Stimulated activated CD8-positive, alpha-beta memory T cell treated with anti-CD3 and anti-CD28 coated beads, Interleukin-2, amount 100 ng/mL, for 48 hours (primary cell): ENCODE measurements at places on chromosomes 1 and 21.

GRCh38 chr1:240004086-240004749 is 87.5 kb upstream of the FMN2 start:
- no peak for DNase-seq

DNA sequence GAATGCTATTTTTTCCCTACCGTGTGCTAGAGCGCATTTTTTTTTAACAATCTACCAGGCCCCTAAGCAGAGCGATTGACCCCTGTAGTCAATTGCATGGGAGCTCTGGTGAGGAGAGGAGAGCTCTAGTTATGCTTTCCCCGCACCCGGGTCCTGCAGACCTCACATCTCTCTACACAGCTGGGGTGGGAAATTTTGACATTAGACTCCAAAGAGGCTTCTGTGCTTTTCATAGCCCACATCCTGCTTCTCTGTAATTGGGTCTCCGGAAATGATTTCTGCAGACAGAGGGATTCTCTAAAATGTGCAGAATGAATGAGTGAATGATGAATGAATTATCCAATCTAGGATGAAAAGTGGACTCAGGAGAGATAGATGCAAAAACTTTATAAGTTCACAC is 41.5 kb upstream of the DUSP10 start:
- no peak for DNase-seq

DNA sequence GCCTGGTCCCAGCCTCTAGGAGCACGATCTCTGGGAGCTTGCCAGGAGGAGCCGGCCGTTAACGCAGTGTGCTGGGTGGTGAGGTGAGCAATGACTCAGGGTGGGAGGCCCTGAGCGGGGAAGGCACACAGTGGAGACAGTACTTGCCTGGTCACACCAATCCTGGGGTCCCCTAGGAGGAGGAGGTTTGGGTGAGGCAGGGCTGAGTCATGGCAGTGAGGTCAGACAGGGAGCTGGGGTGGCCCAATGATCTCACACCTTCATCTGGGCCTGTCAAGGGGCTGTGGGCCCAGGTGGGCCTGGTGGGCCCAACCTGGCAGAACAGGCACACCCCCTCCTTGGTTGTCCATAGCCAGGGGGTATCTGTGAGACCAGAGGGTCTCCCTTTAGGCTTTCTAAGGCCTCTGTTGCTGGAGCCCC is 8.6 kb upstream of the EDN2 start:
- DNase-seq = peak; percentile 26

GRCh38 chr1:22600071-22600816 is 36.2 kb upstream of the C1QA start:
- no peak for DNase-seq

DNA sequence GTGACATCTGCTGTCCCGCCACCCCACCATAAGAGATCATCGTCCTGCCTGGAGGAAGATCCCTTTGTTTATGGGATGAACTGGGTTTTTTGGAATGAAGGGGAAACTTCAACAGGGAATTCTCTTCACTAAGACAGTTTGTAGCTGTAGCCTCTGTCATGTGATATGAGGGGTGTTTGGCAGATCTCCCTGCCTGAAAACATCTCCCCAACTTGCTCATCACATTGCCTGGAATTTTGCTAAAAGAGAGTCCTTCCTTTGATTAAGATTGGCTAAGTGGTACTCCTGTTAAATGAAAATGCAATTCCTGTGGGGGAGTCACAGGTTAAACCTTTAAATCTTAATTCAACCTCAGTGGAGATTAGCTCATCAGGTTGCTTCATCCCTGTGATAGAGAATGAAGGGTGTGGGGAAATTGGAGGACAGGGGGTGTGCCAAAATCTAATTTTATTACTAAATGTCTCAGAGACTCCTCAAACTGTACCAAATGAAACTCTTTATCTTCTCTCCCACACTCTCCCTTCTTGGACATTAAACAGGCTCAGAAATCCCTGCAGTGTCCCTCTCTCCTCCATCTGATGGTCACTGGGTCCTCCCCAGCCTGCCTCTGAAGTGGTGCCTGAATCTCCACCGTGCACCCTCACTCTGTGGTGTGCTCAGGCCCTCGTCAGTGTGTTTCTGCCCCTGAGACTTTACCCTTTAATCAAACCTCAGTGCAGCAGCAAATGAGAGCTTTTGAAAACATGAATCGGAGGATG is 54.8 kb downstream of the IER5 start:
- no peak for DNase-seq

GRCh38 chr1:145740269-145740668 is 21.0 kb downstream of the CD160 start:
- DNase-seq = no peak

- DNase-seq = peak; percentile 73
Observed at GRCh38 chr1:33367485-33368405, 46.8 kb upstream of the A3GALT2 start.

GRCh38 chr1:169022648-169023047 is 83.8 kb upstream of the ATP1B1 start:
- no peak for DNase-seq

- DNase-seq = no peak
Observed at GRCh38 chr1:89611721-89612120, 21.2 kb upstream of the LRRC8C start.

DNA sequence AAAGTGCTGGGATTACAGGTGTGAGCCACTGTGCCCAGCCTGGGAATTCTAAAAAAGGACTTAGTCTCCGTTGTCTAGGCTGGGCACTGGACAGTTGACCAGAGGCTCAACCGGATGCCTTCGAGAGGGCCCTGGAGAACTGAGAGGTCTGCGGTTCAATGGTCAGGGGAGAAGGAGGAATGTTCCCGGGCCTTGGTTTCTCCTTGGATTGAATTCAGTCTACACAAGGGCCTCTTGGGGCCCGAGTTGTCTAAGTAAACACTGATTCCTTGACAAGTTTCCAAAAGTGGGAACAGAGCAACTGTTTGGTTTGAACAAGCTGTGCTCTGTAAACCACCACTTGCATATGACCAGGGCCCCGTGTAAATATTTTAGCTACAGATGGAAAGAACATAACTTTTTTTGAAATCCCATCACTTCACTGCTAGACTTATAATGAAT is 29.1 kb upstream of the CAPZB start:
- DNase-seq = no peak

DNA sequence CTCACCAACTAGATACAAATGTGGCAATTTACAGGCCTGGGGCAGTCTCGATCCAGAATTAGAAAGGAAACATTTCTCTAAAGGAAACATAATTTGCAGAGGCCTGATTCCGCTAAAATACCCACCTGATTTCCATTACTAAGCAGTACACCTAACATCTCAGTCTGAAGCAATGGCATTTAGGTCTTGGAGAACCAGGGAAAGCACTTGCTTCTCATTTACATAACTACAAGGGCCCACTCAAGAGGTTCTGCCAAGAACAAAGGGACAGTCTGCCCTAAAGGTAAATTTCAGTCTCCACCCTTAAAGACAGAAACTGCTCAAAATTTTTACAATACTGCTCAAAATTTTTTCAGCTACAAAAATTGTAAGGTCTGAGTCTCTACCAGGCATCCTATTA is 123.7 kb upstream of the GJB5 start:
- DNase-seq = no peak

DNA sequence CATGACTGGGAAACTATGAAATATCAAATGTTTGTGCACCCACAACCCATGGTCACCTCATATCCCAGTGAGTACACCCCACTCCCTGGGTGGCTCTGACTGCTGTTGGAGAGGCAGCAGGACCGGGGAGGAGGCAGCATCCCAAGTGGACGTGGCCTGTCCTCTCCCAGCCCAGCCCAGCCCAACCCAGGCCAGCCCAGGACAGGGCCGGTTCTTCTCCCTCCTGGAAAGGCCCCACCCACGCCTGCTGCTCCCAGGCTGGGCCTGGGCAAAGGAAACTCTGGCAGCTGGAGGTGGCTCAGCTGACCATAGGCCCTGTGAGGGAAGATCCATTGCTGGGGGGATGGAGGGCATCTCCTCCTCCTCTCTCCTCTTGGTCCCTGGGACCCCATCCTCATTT is 19.1 kb downstream of the MATN1 start:
- no peak for DNase-seq

- no peak for DNase-seq
Observed at GRCh38 chr1:30763651-30764248, 6.2 kb upstream of the LAPTM5 start.

GRCh38 chr1:203099805-203100515 is 14.1 kb upstream of the MYOG start:
- DNase-seq = no peak

DNA sequence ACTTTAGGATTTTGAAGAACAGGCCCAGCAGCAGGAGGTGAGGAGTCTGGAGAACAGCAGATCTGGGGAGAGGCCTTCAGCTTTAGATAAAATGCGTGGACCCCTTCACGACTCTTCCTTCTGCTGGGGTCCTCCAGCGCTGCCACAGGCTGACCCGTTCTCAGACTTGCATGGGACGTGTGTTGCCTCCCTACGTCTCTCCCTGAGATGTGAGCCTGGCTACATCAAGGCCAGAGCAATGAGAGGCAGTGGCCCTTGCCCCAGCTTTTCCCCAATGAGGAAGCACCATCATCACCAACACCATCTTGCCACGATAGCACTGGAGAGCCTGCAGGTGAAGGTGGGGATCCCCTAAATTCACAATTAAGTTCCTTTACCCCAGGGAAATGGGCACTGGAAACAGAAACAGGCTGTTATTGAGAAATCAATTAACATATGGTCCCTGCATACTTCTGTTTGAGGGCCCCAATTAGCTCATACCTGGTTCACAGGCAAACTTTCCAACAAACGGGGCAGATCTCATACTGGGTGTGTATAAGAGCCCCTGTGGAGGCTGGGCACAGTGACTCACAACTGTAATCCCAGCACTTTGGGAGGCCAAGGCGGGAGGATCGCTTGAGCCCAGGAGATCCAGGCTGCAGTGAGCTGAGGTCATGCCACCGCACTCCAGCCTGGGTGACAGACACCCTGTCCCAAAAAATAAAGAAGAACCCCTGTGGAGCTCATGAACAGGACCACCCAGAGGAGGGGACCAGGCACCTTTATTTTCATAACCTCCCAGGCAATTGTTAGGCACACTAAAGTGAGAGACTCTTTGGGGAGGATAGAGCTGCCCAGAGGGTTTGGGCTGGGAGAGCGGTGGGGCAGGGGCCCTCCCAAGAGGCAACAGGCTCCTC is 12.1 kb upstream of the ADAMTSL4 start:
- DNase-seq = no peak

DNA sequence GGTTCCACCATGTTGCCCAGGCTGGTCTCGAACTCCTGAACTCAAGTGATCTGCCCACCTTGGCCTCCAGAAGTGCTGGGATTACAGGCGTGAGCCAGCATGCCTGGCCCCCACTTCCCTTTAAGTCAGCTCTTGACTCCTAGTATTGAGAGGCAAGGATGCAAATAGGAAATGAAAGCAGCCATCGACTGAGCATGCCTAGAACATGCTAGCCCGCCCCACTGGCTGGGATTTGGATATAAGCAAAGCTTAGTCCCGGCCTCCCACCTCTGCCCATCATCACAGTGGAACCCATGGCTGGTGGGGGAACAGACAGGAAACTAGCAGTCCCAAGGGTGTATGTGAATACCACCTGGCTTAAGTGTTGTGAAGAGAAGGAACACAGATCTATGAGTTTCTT is 10.5 kb downstream of the C1orf167 start:
- DNase-seq = no peak

DNA sequence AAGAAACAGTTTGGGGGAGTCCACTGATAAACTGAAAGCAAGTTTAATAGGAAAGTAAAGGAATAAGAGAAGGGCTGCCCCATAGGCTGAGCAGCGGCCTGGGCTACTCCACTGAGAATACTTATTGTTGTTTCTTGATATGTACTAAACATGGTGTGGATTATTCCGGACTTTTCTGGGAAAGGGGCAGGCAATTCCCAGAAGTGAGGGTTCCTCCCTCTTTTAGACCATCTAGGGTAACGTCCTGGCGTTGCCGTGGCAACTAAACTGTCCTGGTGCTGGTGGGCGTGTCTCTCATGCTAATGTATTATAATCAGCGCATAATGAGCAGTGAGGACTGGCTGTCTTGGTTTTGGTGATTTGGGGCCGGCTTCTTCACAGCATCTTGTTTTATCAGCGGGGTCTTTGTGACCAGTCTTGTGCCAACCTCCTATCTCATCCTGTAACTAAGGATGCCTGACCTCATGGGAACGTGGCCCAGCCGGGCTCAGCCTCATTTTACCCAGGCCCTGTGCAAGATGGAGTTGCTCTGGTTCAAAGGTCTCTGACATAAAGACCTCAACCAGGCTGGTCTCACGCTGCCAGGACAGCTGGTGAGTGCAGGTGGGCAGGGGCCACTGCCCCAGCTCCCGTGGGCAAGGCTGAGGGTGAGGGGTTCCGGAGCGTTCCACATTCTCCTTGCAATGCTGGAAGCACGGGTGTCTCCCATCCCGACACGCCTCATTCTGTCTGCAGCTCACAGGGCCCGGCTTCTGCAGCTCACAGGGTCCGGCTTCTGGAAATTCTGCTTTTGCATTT is 19.6 kb upstream of the C1orf159 start:
- no peak for DNase-seq

DNA sequence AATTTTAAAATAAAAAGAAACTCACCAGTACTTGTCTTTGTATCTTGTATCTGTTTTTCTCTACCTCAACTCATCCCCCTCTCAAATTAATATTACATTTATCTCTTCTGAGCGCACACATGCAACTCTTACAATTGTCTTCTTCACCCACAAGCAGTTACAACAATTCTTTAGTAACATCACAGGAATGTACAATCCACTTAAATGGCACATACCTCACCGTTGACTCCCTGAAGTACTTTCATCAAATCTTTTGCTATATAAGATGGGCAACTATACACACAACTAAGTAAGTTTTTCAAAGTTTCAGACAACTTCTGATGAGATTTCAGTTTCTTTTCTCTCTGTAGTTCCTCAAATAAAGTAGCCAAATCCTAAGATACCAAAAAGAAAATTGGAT is 28.3 kb downstream of the HEATR1 start:
- DNase-seq = no peak

- DNase-seq = no peak
Observed at GRCh38 chr1:143748906-143749305, 222.9 kb downstream of the FAM72C start.

- no peak for DNase-seq
Observed at GRCh38 chr21:42429856-42430255, 26.2 kb downstream of the UBASH3A start.

GRCh38 chr1:200659269-200659668 is 10.4 kb downstream of the DDX59 start:
- DNase-seq = no peak

DNA sequence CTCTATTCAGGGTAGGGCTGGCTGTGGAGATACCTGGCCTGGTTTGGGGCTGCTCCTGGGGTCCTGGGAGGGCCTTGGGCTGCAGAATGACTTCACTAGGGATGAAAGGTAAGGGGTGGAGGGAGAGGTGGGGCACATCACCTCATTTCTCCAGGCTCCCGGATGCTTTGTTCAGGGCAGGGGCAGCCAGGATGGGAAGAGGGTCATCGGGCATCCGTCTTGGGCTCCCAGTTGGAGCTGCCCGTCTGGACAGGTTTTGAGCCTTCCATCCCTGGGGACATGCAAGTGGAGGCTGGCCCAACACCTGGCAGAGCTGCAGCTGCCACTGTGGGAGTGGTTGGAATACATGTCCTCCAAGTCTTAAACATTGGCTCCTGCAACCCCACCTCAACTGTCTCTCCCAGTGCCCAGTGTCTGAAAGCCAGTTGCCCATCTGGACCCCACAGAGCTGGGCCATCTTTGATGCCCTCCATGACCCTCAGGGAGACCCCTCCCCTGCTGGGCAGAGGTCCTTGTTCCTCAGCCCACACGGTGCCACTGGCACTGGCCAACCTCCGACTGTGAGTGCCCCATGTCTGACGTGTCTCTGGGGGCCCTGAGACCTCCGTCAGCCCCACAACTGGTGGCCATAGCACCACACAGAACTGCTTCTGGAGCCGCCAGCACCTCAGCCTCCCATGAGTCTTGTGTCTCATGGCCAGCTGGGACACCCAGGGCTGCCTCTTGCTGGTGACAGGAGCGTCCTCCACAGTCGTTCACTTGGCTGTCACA is 52.8 kb downstream of the TRIM11 start:
- DNase-seq = no peak
